ENCODE measurements at places on chromosomes 7 and 10. TPM values are rescaled to one million over a fixed set of nuclear protein-coding genes. Genes with fewer than 3 reads are reported as not detected.

GPR15LG gene
- total RNA-seq = 404 TPM

NPY4R gene
- 0.32 TPM for total RNA-seq

FAM180A gene
- 0.68 TPM for total RNA-seq

BAZ1B gene
- total RNA-seq = 22.3 TPM

BAIAP2L1 gene
- total RNA-seq = 30.6 TPM

CLRN3 gene
- not detected for total RNA-seq

SNX10 gene
- total RNA-seq = 2.1 TPM

FAM241B gene
- 2.9 TPM for total RNA-seq

VAX1 gene
- total RNA-seq = 0.12 TPM

TMEM176A gene
- 2.6 TPM for total RNA-seq

SKIDA1 gene
- 0.44 TPM for total RNA-seq

DMBT1 gene
- 1.6 TPM for total RNA-seq

BTBD16 gene
- total RNA-seq = 0.16 TPM

OR6B1 gene
- total RNA-seq = not detected

CPA4 gene
- 9.4 TPM for total RNA-seq

TMEM176B gene
- 4.2 TPM for total RNA-seq

HOGA1 gene
- total RNA-seq = 1.7 TPM

SPAM1 gene
- not detected for total RNA-seq

ESYT2 gene
- 41.4 TPM for total RNA-seq

PIP gene
- 0.56 TPM for total RNA-seq

AVPI1 gene
- 6.8 TPM for total RNA-seq

MYL10 gene
- not detected for total RNA-seq

LDB3 gene
- 0.56 TPM for total RNA-seq

ARMC10 gene
- total RNA-seq = 32.4 TPM

CCDC3 gene
- total RNA-seq = 4.3 TPM

NRCAM gene
- 10.9 TPM for total RNA-seq

IDI2 gene
- total RNA-seq = not detected

TFR2 gene
- 0.68 TPM for total RNA-seq

HTR7 gene
- total RNA-seq = 0.92 TPM

FFAR4 gene
- total RNA-seq = 0.16 TPM

WEE2 gene
- total RNA-seq = not detected

All from esophagus mucosa (tissue), 1 donor.